DND-41 (cell line): ENCODE measurements at places on chromosomes 13 and 19.

DNA sequence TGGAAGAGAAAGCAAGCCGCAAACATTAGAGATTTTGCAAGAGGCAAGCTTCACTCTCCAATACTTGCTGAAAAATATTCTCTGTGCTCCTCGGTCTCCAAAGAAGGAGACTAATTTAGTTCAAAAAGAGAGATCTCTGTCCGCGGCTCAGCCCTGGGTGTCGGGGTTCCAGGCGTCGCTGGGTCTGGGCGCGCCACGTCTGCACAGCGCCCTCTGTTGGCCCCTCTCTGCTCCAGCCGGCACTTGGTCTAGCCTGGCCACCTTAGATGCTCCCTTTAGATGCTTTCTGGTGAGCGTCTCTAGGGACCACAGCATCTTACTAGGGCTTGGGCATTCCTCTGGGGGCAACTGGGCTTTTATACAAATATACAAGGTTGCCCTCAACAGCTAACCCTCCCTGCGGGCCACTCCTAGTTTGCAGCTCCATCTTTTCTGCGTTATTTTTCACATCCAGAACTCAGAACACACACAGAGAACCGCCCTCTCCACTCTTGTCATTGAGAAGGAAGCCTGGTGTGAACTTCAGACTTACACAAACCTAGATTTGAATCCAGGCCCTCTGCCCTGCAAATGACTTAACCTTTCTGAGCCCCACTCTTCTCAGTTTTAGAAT is 78.3 kb downstream of the CYSLTR2 start:
- DNase-seq: no peak

DNA sequence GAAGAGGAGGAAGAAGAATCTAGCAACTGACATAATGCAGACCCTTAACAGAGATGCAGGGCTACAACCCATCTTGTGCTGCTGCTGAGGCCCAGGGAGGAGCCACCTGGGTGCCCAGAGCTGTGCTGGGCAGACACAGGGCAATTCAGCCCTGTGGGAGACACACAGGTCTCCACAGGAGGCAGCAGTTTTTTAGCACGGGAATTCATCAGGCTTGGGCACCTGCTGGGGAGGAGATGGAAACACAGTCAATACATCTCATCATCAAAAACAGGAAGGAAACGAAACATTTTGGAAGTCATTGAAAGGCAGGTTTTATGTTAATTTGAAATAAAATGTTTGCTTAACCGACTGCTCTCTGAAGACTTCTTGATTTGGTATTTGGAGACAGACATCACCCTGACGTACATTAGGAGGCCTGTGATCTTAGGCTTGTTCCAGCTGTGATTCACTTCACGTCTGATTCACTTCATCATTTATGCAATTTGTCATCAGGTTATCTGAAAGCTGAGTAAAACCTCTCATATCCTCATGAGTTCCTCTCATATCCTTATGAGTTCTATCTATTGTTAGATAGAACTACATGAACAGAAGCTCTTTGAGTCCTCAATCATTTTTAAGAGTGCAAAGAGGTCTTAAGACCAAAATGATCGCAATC is 77.4 kb downstream of the CYSLTR2 start:
- DNase-seq: no peak

DNA sequence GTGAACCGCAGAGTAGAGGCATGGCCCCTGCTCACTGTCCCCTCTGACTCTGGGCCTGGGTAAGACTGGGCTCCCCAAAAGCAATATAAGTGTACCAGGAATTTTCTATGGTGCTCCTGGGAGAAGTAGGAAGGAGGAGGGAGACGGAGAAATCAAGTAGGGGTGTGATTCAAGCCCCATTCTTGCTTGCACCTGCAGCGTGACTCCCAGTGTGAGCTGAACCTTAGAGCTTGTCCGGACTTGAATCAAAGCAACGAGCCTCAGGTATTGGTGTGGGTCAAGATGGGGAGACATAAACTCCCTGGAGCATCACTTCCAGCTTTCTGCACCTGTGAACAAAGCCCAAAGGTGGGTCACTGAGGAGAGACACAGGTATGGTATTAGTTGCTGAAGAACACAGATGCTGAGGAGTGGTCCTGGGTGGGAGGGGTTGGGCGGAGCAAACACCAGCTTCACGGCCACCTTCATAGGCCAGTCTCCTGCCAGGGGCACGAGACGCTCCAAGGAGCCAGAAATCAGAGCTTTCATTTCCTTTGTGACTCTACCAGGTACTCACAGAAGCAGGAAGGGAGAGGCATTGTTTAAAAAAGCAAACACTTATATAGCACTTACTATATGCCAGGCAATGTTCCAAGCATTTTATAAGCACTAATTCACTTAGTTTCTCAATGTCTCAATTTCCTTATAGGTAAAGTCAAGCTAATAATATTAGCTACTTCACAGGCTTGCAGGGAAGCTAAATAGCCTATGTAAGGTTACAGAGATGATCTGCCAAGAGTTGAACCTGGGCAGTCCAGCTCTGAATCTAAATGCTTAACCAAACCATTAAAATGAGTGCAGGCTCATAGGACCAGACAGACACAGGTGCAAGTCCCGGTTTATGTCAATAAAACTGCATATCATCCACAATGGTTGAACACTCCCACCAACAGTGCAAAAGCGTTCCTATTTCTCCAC is 775.3 kb downstream of the UQCRFS1 start:
- DNase-seq: no peak

GRCh38 chr19:58054901-58055874 is 3.9 kb upstream of the ZNF135 start:
- DNase-seq: no peak

- DNase-seq: no peak
Observed at GRCh38 chr19:15591796-15592195, 23.2 kb upstream of the CYP4F8 start.

- DNase-seq: no peak
Observed at GRCh38 chr13:53821632-53822031, 793.0 kb downstream of the OLFM4 start.

DNA sequence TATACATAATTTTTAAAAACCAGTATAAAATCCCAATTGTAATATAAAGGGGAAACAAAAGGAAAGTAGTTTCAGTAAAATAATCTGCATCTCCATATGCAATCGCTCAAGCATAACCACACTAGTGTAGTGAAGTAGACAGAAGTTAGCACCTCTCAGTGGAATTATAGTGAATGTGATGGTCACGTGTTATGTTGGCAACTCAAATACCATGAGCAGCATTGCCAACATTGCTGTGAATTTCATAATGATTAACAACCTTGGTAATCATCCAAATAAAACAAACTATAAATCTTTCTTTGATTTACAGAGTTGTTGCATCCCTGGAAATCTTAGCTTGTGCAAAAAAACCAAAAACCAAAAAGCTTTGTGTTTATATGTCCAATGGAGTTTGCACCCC is 77.3 kb upstream of the SIAH3 start:
- DNase-seq: no peak

DNA sequence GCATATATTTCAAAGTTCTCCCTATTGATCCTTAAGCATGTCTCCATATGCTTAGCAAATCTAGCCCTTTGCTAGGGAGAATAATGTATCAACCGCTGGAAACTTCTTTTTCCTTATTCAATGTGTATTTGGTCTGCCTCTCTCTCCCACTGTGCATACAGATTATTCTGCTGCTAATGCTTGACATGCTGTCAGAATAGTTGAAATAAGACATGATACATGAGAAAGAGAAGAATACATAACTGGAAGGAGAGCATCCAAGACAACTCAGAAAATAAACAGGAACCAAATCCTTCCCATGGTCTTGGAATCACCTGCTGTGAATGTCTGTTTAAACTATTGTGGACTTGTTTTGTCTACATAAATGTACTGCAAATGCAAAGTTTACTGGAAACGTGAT is 1103.0 kb downstream of the EFNB2 start:
- no peak for DNase-seq

GRCh38 chr19:38375748-38376147 is 1.4 kb downstream of the PSMD8 start:
- DNase-seq: no peak

GRCh38 chr13:73656863-73657262 is 477.3 kb downstream of the KLF12 start:
- DNase-seq: no peak

GRCh38 chr19:18208098-18208951 is 4.5 kb upstream of the RAB3A start:
- DNase-seq: peak; percentile 55

DNA sequence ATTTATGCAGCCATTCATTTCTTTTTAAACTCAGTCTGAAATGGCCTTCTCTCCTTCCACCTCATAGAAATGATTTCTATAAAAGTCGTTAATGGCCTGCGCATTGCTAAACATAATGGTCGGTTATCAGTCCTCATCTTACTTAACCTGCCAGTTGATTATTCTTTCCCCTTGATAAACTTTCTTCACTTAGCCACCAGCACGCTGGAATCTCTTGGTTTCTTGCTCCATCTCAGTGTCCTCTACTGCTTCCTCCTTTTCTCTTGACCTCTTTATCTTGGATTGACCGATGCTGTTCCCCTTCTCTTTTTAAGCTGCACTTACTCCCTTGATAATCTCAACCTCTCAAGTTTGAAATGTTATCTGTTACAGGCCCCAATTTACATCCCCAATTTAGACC is 12.2 kb upstream of the CLC start:
- no peak for DNase-seq
